Stimulated activated CD8-positive, alpha-beta memory T cell treated with anti-CD3 and anti-CD28 coated beads, Interleukin-4, amount 100 ng/mL, for 1 hour (primary cell): ENCODE measurements at places on chromosomes 1 and 21.

GRCh38 chr1:113872219-113872935 is 865 bp upstream of the PTPN22 start:
- DNase-seq: no peak

DNA sequence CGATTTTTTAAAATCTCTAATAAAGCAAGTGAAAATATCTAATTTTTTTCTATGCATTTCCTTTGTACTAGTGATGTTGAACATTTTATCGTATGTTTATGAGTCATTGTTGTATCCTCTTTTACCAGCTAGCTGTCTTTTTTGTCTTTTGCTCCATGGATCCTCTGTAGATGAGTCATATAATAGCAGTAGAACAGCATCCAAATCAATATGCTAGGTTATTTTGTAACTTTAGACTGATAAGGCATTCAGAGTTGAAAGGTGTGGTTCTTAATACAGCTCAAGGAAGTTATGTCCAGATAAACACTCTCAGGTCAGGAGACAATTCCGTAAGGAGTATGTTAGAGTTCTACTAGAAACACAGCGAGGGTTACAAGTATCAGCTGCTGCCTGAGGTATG is 31.9 kb downstream of the MAP10 start:
- DNase-seq: no peak

GRCh38 chr1:154404511-154404931 is 622 bp upstream of the IL6R start:
- DNase-seq: no peak

GRCh38 chr1:202362212-202362611 is 13.7 kb downstream of the PPP1R12B start:
- DNase-seq: no peak

DNA sequence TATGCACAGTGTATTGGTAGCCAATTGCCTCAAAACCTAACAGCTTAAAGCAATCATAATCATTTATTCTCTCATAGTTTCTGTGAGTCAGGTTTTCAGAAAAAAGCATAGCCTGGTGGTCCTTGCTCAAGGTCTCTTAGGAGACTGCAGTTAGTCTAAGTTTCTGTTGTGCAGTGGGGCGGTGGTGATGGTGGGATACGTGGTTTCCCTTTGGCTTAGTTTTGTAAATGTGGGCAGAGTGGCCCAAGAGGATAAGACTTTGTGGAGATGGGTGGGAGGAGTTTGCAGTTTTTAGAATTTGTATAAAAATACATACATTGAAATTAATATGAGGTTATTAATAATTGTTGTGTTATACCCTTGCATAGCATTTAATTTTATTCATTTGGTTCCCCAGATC is 68.6 kb downstream of the NOS1AP start:
- no peak for DNase-seq

DNA sequence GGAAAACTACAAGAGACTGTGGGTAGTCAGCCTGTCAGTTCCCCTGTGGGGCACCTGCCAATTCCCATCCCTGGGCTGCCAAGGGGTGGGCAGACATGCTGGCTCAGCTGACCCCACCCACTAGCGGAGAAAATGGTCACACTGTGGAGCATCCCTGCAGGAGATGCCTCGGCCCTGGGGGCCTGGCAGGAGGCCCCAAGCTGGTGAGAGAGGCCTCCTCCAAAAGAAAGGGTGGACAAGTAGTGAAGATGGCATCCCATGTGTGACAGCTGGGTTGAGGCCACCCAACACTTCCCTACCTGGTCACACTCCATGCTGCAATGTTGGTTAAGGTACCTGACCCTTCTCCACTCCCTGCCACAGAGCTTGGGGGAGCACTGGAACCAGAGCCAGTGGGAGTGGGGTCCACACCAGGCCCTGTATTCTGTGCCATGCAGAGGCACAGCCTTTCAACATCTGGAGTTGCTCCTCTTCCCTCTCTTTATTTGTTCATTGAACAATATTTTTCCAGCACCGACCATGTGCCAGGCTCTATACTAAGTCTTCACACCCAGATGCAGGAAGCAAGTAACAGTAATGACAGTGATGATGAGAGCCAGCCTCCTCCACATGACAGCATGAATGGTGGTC is 59.5 kb downstream of the KLHDC7A start:
- no peak for DNase-seq

DNA sequence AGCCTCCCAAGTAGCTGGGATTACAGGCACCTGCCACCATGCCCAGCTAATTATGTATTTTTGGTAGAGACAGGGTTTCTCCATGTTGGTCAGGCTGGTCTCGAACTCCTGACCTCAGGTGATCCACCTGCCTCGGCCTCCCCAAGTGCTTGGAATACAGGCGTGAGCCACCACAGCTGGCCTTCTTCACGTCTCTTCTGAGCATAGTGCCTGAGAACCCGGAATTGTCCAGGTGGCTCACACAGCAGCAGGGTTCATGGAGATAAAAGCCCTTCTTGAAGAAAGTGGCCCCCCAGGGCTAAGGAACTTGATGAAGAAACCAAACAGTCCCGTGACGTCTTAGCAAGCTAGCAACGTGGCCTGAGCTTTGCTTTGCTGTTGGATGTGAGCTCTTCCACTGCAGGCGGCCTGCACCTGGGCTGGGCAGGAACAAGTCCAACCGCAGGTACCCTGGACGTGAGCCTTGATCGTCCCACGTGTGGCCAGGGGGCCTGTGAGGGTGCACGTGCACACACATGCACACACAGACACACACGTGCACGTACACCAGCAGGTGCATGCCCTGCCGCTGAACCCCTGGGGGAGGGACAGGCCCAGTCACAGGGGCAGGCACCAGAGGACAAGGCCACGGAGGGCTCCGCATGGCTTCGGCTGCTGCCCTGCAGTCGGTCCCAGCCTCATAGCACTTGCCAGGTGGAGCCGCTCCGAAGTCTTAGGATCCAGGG is 23.4 kb upstream of the TRAPPC10 start:
- no peak for DNase-seq

DNA sequence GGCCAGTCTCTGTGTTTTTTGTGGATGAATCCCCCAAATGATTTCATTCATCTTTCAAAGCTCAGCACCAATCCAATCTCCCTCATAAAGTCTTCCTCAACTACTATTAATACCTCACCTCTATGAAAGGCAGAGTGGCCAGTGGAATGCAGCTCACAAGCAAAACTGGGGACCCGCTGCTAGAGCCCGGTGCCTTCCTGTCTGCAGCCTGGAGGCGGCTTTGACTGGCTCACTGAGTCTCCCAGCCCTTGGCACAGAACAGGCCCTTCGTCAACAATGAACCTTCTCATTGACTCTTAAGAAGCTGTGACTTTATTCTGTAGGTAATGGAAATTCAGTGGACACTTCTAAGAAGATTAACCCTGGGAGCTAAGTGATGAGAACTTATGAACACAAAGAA is 86.8 kb upstream of the RAB4A start:
- no peak for DNase-seq

GRCh38 chr1:28249013-28249865 is 10.1 kb upstream of the SESN2 start:
- DNase-seq: no peak

- no peak for DNase-seq
Measured at GRCh38 chr1:162905174-162906158, 44.5 kb upstream of the CCDC190 start.

GRCh38 chr1:22048351-22049192 is 3.9 kb upstream of the CDC42 start:
- DNase-seq: no peak

GRCh38 chr1:204262506-204263253 is 48.9 kb upstream of the GOLT1A start:
- no peak for DNase-seq

- no peak for DNase-seq
Measured at GRCh38 chr1:108503062-108503733, 53.1 kb downstream of the NBPF6 start.

GRCh38 chr1:111733183-111733991 is 5.8 kb downstream of the INKA2 start:
- no peak for DNase-seq

DNA sequence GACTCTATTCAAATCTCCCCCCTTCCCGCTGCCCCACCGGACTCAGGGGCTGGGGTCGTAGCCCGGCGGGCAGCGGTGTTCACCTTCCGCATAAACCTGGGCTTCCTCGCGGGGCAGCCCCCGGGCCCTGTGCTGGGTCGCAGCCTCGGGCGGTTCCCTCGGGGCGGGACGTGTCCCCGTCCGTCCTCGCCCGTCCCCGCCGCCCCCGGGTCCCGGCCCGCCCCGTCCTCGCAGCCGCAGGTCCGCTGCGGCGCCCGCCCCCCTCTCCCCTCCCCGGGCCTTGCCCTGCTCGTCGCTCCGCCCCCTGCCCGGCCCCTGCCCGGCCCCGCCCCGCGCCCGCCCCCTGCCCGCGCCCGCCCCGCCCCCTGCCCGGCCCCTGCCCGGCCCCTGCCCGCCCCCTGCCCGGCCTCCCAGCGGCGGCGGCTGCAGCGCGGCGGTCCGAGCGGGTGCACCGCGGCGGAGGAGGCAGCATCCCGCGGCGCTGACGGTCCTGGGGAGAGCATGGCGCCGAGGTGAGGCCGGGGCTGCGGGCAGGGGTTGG is at the start of gene COL18A1:
Gene COL18A1, plus strand, starts transcription at position 436 of the 541 bp plus-strand sequence. Its CDS starts 66 bp downstream, at position 502.
- DNase-seq: no peak
